ENCODE measurements at places on chromosomes 4 and X.

DNA sequence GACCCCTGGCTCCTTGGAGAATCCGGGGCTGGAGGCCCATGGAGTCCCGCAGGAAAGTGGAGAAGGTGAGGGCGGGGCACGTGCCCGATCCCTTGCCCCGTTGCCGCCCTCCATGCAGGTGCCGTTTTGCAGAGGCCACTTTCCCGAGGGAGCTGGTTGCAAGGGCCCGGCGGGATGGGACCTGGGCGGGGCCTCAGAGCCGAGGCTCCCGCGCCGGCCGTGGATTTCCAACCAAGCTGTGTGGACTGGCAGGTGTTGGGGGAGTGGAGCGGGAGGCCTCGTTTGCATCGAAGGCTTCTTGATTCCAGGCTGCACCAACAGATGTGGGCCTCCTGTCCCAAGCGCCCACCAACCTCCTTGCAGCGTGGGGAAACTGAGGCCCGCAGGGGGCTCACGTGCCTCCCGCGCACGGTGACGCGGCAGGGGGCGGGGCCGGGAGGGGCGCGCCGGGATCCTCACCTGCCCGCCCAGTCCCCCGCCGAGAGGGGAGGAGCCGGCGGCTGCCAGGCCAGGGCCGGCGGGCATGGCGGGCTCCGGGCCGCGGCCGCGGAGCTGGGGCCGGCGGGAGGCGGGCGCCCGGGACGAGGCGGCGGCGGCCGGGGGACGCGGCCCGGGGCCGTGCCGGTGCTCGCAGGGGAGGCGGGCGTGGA lies 24.9 kb downstream of the SH3BP2 start:
- DNase-seq, result no peak

- DNase-seq, result no peak
Measured at GRCh38 chr4:155676430-155676825, 9.8 kb downstream of the GUCY1A1 start.

GRCh38 chr4:156774422-156774821 lies 197.2 kb downstream of the PDGFC start:
- DNase-seq, result no peak

DNA sequence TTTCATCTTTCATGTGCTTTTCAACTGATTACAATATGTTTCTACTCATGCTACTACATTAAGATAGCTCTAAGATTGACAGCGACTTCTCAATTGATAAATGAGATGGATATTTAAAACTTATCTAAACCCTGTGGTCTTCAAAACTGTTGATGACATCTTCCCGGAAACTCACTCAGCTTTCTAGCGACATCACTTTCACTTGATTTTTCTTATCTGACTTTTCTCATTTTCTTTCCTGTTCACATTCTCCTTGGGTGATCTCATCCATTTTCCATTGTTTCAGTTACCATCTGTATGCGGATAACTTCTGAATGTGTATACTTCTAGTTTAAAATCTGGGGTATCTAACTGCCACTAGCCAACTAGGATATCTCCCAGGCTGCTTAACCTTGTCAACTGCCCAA lies 3.1 kb downstream of the POLR2B start:
- no peak for DNase-seq

GRCh38 chrX:72366178-72366577 lies 60.5 kb upstream of the CITED1 start:
- DNase-seq, result no peak

DNA sequence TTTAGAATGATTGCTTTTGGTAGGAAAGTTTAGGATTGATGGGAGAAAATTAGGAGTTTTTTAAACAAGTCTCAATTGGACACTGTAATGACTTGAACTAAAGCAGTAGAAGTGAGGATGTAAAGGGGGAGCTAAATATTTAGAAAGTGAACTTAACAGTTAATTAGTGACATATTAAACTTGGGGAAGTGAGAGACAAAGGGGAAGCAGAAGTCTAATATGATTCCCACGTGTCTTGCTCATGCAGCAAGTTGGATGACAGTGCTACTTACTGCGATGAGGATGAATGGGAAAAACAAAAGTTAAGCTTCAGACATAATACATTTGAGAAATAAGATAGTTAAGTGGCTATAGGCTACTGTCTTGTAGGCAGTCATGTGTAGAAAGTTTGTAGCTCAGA lies 110.4 kb downstream of the RPA4 start:
- DNase-seq, result no peak

GRCh38 chr4:163072222-163072621 lies 94.5 kb downstream of the NAF1 start:
- DNase-seq, result no peak

DNA sequence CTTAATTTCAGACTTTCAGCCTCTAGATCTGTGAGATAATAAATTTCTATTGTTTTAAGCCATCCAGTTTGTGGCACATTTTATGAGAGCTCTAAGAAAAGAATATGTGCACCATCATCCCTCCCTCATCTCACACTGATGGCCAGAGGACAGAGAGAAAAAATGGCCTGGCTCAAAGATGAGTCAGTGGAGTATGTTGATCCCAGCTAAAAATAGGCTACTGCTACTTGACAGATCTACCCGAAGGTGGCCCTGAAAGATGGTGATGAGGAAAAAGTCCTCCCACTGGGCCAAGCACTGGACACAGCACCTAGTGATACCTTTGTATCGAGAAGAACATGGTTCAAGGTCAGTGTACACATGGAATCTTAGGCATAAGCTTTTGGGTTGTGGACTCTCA lies 38.2 kb upstream of the DCTD start:
- DNase-seq, result no peak

DNA sequence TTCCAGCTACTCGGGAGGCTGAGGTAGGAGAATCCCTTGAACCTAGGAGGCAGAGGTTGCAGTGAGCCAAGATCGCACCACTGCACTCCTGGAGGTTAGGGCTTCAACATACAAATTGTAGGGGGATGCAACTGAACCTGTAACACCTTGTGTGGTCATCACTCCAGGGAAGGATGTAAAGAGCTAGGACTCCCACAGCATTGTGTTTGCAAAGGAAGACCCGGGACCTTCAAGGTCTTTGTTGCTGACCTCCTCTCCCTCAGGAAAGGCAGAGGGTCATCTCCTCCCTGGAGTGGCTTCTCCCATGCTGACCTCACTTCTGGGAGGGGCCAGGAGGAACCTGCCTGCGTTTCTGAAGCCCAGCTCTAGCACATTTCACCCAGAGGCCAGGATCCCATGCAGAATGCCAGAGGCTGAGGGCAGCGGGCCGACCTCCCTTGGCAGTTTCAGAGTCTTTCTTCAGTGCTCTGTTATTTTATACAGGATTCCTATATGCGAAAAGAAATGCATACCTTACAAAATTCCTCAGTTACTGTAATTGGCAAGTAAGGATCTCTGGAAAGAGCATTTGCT lies 80.2 kb downstream of the HTRA3 start:
- no peak for DNase-seq

- DNase-seq, result no peak
Measured at GRCh38 chr4:152265149-152265621, 270.7 kb downstream of the FBXW7 start.

- no peak for DNase-seq
Measured at GRCh38 chr4:20256381-20256881, 4.7 kb downstream of the SLIT2 start.

DNA sequence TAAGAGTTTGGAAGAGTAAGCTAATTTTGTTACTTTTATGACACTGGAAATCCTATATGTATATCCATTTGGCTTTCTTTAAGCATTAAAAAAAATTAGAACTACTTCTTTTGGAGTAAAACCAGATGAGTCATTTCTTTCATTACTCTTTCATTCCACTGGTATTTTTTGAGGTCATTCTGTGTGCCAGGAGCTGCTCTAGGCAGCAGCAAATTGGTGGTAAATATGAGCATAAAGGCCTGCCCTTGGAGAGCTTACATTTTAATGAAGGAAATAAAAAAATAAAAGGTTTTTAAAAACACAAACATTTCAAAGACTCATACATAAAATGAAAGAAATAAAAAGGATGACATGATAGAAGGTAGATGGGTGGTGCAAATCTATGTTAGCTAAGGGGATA lies 37.4 kb downstream of the MID1 start:
- DNase-seq, result no peak

DNA sequence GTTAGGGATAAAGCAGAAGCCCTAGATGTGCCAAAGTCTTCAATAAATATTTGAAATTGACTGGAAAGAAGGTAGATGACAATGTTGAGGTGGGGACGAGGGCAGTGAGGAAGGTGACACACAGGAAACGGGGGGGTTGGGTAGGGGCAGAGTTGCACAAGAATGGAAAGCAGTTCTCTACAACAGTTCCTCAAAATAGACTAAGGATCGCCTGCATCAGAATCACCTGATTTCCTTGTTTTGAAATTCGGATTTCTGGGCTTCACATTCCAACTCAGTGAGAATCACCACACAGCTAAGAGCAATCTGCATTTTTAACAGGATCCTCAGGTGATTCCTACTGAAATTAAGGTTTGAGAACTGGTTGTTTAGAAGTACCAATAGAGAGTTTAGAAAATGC lies 70.6 kb downstream of the ARFIP1 start:
- DNase-seq, result no peak

GRCh38 chrX:71615954-71616353 lies 2.4 kb downstream of the CXCR3 start:
- DNase-seq, result no peak

DNA sequence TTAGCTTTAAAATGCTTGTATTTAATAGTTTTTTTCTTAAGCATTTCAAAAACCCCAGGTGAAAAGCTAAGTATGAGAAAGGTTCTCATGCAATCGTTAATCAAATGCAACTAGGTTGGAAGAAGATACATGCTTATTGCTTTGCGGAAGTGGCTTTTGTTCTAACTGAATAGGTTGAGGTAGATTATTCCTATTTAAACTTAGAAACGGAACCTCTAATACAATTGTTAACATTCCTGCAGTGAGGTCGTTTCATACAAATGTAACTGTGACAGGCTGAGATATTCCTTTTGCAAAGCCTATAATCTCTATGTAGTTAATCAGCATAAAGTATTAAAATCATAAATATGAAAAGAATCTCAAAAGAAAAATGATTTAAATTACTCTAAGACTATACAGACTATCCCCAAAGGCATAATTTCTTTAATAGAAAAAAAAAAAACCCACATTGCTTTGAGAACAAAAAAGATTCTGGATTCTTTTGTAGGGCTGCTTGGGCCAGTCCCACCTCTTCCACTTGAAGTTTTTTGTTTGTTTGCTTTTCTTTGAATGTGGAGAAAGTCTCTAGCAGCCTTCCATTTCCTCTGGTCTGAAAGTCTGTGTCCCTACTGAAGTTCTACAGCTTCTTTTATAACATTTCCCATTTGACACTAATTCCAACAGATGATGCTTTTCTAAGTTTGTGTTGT lies 25.6 kb upstream of the SORBS2 start:
- DNase-seq, result no peak
